H1 (cell line): ENCODE measurements at places on chromosomes 7 and 10.

GRCh38 chr7:155860840-155861479 is 48.7 kb upstream of the SHH start:
- no peak for DNase-seq

DNA sequence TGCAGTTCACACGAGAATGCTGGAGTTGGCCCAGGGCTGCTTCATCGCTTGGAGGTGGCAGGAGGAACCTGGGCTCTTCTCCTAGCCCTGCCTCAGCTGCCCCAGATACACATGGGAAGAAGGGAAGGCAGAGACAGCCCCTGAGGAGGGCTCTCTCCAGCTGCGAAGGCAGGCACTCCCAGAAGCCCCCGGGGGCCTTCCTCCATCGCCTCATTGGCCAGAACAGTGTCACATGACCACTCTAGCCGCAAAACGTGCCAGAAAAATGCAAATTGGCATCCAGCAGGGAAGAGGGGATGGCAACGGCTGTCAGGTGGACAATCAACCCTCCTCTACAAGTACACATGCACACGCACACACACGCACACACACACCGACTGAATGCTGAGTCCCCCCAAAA is 217.8 kb upstream of the FRMD4A start:
- DNase-seq, result no peak

DNA sequence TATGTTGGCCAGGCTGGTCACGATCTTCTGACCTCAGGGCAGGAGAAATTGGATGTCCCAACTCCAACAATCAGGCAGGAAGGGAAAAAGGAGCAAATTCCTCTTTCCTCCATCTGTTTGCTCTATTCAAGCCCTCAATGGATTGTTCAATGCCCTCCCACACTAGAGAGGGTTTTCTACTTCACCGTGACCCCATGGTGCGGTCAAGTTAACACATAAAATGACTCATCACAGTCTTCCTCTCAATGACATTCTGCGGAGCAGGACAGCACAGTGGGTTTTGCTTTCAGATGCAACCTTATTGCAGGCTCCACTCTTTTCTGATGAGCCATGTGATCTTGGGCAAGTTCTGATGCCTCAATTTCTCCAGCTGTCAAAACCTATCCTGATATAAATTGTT is 364.9 kb downstream of the ANKRD30A start:
- DNase-seq, result no peak

- DNase-seq, result no peak
Measured at GRCh38 chr7:90828601-90829000, 232.5 kb downstream of the CDK14 start.

- DNase-seq, result no peak
Measured at GRCh38 chr7:120412139-120413050, 139.4 kb downstream of the KCND2 start.
